Caki2 (cell line): ENCODE measurements at places on chromosomes 2 and 18. TPM values are rescaled to one million over a fixed set of nuclear protein-coding genes. Genes with fewer than 3 reads are reported as not detected.

GRCh38 chr2:200743042-200743676 lies 68.6 kb upstream of the BZW1 start:
- no peak for DNase-seq

DNA sequence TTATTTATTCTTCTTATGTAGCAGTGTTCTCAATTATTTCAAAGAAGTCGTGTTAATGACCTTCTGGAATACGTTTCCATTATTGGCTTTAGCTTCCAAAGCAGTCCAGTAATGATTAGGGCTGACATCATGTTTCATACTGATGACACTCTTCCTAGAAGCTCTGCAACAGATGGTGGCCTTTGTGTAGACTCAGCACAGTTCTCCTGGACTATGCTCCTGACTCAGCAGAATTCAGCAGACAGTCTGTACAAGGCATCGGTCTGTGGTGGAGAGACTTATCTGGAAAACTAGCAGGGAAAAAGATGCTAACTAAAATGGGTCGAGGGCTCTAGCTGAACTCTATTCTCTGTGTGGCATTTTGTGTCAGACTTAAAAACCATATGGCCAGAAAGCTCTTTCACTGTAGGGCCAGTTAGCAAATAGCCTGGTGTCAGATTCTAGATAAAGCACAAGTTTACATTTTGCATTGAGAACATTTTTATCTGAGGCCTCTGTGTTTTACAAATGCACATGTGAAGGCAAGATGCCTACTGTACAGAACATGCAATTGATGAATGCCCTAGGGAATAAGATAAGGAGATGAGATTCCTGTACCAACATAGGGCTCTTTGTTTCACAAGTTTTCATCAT lies 35.1 kb downstream of the GULP1 start:
- no peak for DNase-seq

DNA sequence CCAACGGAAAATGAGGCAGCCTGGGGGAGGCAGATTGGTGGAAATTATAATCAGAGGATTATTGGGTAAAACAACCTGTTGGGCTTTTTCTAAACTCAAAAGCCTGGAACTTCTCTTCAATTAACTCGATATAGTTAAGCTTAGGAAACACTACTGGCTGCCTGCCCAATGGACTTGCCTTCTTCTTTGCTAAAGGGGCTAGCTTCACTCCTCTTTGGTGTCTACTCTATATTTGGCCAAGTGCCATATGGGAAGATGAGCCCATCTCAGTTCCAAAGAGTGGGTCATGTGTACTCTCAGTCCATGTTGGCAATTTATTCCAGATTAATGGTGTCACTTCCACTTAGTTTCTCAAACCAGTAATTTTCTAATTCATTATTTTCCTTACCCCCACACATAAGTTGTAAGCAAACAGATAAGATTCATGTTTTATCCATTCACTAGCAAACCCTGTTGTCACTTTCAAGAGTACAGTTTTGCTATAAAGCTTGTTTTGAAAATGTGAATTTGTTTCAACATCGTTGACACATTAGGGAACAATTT lies 34.3 kb downstream of the DARS1 start:
- no peak for DNase-seq

DNA sequence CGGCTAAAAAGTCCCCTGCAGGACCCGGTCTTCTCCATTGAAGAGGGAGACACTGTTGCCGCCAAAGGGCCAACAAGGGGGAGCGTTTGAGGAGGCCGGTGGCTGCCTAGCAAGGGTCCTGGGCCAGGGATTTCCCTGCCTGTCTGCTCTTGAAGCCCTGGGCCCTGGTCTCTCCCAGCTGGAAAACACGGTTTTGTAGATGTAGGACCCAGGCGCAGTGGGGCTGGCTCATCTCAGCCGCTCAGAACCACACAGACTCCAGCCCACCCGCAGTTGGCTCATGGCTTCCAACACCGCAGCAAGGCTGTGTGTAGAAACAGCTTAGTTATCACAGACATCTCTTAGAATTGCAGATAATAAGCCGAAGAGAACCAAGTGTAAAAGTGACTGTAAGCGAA lies 57.1 kb upstream of the TWIST2 start:
- DNase-seq = no peak

- DNase-seq = no peak
Measured at GRCh38 chr2:131029812-131030211, 63.4 kb downstream of the FAM168B start.

DNA sequence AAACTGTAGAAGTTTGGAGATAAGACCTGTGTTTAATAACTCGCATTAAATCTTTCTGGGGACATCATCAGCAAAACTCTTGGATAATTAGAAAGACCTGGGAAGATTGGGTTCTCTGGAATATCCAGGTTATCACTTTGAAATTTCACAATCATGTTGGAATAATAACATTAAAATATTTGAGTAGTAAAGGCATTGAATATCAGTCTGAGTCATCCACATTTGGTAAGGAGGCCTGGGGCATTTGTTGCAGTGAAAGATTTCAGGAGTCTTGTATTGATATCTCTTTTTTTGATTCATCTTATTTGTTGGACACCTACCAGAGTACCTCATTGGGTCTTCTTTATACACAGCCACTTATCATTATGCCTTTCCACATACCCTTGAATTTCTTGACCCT lies 95.9 kb downstream of the EPB41L5 start:
- no peak for DNase-seq

DNA sequence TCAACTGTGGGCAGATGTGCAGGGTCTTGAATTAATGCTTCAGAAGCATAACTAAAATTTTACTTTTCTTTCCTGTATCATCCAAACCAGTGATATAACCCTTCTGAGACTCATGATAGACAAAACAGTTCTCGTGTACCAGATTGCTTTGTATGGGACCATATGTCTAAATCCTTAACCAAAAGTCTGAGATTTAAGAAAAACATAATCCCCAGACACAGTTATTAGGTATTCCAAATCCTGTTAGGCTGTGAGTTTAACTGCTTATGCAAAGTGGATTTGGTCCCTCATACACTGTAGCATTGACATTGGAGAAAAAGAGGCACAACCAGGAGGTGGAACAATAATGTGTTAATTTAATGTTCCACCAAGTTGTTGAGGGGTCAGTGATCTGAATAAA lies 235.0 kb downstream of the PMAIP1 start:
- DNase-seq = no peak

DNA sequence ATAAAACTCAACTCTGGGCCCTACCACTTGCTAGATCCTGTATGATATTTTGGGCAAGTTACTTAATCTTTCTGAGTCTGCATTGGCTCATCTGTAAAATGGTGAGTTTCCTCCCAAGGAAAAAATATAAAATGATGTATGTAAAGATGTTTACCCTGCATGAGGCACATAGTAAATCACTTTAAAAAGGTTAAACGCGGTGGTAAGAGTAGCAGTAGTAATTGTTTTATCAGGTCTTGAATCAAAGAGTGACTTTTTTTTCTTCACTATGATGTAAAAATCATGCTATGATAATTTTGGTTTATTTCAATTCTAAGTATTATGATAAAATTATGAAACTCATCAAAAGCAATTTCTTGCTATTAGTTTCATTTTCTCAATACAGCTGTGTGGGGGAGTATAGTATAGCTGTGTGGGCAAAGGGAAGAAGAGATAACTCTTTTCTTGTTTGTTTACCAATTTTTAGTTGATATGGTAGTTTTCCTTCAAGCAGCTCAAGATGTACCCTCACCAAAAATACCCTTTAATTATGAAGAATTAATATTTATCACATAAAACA lies 10.7 kb downstream of the ARHGAP15 start:
- no peak for DNase-seq

- no peak for DNase-seq
Measured at GRCh38 chr2:51105811-51106210, 73.9 kb upstream of the NRXN1 start.

- DNase-seq = no peak
Measured at GRCh38 chr2:65877331-65878010, 445.1 kb upstream of the SPRED2 start.

DNA sequence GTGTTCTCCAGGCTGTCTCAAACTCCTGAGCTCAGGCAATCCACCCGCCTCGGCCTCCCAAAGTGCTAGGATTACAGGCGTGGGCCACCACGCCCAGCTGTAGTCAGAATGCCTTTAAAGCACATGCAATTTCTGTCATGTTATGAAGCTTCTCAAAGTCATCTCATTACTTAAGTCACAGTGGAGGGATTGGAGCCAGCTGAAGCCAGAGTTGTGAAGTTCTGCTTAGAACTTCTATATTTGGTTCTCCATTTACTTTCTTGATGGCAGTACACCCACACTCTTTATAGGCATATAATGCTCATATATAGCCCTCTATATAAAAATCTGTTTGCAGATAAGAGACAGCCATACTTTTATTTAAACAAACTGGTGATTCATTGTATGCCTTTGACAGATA lies 68.8 kb upstream of the CWC22 start:
- no peak for DNase-seq

DNA sequence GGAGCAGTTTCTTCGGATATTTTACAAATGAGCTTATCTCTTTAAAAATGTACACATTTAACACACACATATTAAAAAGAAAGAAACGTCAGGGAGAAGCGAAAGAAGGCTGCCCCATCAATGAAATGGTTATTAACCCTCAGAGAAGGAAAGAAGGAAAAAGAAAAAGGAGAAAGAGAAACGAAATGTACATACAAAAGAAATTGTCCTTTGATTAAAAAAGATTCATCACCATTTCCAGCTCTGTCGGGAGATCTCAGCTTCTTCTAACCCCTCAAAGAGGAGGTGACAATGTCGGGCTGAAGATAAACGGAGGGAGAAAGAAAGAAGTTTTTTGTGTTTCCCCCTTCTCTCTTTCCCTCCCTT lies 1.5 kb downstream of the IKZF2 start:
- DNase-seq = no peak

- no peak for DNase-seq
Measured at GRCh38 chr2:16885027-16885426, 219.4 kb upstream of the CYRIA start.

DNA sequence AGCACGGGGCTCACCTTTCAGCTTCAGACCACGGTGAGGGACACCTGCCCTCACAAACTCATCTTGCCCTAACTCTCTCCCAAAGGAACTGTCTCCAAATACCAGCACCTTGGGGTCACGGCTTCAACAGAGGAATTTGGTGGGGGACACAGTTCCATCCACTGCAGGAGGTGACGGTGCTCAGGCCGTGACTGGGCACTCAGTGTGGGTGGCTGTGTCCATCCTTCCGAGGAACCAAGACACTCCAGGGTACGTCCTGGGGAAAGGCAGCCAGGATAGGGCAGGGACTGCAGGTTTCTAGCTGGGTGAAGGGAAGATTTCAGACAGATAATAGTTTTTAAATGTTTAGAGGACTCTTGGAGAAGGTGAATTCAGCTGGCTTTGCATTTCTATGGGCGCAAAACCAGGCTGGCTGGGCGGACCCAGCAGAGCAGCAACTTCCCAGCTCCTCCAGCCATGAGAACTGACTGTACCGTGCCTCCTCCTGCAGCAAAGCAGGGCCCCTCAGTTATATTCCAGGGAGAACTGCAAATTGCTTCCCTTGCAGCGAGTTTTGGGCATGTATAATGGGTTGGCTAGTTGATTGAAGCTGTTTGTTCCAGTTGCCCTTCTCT lies 23.9 kb upstream of the ALLC start:
- DNase-seq = no peak

ICOS gene
- total RNA-seq = not detected in 2 replicates

TBR1 gene
- total RNA-seq = not detected in 2 replicates

IL1A gene
- 1.0 and 1.8 TPM in 2 replicates for total RNA-seq

C18orf54 gene
- 5.6 and 23.0 TPM in 2 replicates for total RNA-seq

IL36G gene
- not detected in 2 replicates for total RNA-seq

IL36A gene
- not detected in 2 replicates for total RNA-seq
